ENCODE measurements at places on chromosomes 2 and 18. TPM values are rescaled to one million over a fixed set of nuclear protein-coding genes. Genes with fewer than 3 reads are reported as not detected.

ITGB6 gene
- 20.6 TPM for polyA plus RNA-seq

ERMN gene
- polyA plus RNA-seq = not detected

CDH20 gene
- polyA plus RNA-seq = 4.0 TPM

SPP2 gene
- polyA plus RNA-seq = not detected

EPG5 gene
- 16.2 TPM for polyA plus RNA-seq

SESTD1 gene
- 66.5 TPM for polyA plus RNA-seq

EVX2 gene
- polyA plus RNA-seq = 0.05 TPM

DLGAP1 gene
- 4.1 TPM for polyA plus RNA-seq

WNT10A gene
- 0.98 TPM for polyA plus RNA-seq

TFPI gene
- polyA plus RNA-seq = 29.1 TPM

MYO1B gene
- 116 TPM for polyA plus RNA-seq

LRRC30 gene
- 1.2 TPM for polyA plus RNA-seq

LONRF2 gene
- polyA plus RNA-seq = 2.3 TPM

REG3G gene
- polyA plus RNA-seq = not detected

C2orf78 gene
- not detected for polyA plus RNA-seq

TTLL4 gene
- 44.4 TPM for polyA plus RNA-seq

ANKAR gene
- polyA plus RNA-seq = 15.6 TPM

CREG2 gene
- 0.87 TPM for polyA plus RNA-seq

FKBP1B gene
- polyA plus RNA-seq = 12.1 TPM

LCT gene
- polyA plus RNA-seq = 0.05 TPM

RAMP1 gene
- 7.3 TPM for polyA plus RNA-seq

NCKAP5 gene
- polyA plus RNA-seq = 8.1 TPM

RTN4 gene
- polyA plus RNA-seq = 406 TPM
